Kidney capillary endothelial cell (primary cell): ENCODE measurements at places on chromosomes 7 and 10.
A peak's percentile ranks its signal among the peaks of the same experiment; 100 is the strongest.

DNA sequence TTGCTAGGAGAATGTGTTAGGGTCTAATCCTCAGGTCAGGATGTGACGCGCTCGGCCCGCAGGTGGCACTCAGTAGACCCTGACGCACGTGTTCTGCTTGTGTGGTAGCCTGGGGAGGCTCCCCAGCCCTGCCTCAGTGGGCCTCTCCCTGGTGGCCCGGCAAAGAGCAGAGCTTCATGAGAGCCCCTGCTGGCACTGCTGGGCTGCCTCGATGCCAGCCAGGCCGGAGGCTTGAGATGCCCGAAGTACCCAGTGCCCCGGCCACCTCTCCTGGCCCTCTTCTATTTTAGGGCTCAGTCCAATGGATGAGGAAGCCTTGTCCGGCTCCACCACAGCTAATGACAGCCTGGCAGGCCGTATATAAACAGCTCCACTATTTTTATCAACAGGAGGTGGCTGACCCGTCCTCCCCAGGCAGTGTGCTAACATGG, 42.0 kb downstream of the PRF1 start:
- DNase-seq: no peak

DNA sequence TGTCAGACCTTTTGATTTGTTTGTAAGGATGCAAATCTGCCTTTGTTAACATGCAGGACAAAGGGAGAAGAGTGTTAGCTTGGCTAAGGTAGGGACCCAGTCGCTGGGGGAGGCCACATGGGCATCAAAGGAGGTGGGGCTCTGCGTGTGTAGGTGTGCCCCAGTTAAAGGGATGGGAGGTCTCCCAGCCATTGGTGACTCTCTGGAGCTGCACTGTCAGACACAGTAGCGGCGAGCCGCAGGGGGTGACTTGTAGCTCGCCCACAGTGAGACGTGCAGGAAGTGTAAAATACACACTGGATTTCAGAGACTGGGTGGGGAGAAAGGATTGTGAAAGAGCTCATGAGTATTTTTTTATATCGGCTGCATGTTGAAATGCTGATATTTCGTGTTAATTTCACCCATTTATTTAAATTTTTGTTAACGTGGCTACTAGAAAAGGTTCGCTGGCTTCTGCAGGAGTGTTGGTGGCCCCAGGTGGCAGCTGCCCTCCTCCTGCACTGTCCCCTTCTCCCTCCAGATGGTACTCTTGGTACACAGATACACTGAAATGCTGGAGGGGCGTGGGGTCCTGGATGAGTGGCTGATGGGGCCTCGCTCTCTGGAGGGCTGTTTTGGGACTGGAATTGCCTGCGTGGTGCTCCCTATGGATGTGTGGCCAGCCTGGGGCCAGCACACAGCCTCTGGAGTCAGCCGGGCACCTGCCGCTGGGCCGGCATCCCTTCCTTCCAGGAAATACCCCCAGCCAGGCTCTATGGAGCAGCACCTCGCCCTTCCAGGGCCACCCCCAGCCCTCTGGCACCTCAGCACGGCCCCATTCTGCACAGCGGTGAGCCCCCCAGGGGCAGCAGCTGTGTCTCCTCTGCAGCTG, 59.2 kb downstream of the LHPP start:
- no peak for DNase-seq

DNA sequence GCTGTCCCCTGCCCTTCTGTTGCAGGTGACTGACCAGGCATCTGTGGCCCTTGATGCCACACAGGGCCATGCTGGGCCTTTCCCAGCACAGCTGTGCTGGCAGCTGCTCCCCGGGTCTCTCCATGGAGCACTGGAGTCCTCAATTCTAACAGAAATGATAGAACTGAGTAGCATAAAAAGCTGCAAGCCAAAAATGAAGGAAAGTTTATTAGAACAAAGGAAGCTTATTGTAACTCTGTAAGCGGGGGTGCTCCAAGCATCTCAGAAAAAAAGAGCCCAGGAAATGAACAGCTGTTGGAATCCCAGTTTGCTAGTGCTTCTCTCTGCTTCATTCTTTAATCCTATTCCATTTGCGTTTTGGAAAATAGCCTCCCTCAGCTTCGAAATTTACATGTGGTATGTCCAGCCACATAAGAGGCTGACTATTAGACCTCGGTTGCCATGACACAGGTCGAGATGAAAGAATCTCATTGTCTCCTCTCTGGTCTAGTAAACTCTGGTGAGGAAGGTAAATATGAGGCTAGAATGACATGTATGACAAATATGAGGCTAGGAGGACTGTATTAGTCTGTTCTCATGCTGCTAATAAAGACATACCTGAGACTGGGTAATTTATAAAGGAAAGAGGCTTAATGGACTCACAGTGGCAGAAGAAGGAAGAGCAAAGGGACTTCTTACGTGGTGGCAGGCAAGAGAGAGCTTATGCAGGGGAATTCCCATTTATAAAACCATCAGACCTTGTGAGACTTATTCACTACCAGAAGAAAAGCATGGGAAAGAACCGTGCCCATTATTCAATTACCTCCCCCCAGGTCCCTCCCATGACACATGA, 23.7 kb downstream of the EPDR1 start:
- no peak for DNase-seq

GRCh38 chr10:68075550-68076004, 494 bp upstream of the HERC4 start:
- no peak for DNase-seq

GRCh38 chr7:143320620-143321019, 4.7 kb downstream of the CLCN1 start:
- no peak for DNase-seq

DNA sequence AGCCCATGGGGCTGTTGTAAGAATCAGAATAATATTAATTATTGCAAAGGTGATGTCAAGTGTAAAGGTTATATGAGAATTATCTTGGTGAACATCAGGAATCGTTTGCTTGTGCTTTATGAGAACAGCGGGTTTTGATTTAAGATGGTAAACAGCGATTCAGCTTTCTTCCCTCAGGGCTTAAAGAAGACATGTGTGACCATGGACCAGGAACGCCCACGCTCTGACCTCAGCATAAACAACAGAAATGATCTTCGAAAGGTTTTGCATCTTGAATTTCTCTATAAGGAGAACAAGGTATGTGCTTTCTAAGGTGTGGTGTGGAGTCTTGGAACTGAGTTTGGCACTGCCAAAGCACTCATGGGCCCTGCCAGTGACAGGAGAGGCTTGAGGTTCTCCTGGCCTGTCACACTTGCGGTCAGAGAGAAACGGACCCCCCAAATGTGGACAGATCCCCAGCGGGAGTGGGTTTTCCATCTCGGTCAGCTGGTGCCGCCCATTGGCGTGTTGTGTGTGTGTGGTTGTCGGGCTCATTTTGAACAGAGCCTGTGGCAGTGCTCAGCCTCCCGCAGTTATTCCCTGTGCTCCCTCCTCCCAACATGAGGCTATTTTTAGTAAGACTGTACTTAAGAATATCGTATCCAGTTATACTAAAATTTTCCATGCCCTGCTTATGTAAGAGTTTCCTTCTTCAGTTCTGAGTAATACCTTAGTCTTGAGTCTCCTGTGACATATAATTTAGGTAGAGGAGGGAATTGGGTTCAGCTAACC, 7.2 kb downstream of the MINDY4 start:
- no peak for DNase-seq

DNA sequence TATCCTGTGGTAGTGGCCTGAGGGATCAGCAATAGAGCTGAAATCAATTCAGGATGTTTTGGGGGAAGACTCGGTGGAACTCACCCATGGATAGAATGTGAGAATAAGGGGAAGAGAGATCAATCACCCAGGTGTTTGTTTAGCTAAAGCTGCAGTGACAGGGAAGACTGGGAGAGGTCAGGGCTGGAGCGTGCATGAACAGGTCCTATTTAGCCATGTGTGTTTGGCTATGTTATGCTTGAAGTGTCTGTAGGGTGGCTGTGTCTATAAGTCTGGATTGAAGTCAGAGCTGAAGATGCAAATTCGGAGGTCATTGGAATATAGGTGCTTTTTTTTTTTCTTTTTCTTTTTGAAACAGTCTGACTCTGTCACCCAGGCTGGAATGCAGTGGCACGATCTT, 4.6 kb downstream of the ATP6V1F start:
- DNase-seq: no peak

DNA sequence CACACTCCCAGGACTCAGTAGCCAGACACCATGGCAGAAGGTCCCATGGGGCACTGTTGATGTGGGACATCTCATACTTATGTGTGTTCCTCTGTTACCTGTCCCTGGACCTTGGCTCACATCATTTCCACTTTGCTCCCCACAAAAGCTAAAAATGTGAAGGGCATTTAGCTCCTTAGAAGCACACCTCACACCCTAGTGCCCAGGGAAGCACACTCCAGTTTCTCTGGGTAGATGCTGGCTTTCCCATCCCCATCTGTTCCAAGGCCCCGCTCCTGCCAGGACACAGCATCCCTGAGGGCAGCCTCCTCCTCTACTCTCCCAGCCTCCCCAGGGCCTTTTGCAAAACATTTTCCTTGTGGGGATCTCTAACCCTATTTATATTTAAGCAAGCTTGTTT, 572.4 kb upstream of the MGMT start:
- DNase-seq: no peak

- no peak for DNase-seq
Measured at GRCh38 chr10:6386346-6386745, 183.6 kb downstream of the PFKFB3 start.

DNA sequence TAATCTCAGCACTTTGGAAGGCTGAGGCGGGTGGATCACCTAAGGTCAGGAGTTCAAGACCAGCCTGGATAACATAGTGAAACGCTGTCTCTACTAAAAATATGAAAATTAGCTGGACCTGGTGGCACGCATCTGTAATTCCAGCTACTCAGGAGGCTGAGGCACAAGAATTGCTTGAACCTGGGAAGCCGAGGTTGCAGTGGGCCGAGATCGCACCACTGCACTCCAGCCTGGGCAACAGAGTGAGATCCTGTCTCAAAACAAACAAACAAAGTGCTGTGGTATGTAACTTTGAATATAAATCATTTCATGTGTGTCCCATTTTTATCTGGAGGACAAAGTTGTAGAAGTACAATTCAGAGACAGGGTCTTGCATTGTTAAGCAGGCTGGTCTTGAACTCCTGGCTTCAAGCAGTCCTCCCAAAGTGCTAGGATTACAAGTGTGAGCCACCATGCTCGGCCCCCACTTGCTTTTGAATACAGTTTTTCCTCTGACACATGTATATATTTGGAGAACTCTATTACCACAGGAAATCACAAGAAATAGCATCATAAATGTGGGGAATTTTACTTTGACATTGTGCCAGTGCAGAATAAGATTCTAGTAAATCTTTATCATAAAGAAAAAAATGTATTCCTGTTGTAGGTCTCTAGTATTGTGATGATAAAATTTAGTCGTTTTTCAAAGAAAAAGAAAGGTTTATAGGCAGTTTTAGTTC, 32.6 kb downstream of the PTPN12 start:
- DNase-seq: no peak

GRCh38 chr7:75711656-75712514, 26.9 kb downstream of the HIP1 start:
- DNase-seq: no peak

- DNase-seq: no peak
Measured at GRCh38 chr10:32771217-32771616, 186.8 kb downstream of the ITGB1 start.

GRCh38 chr10:70448236-70448635, 6.8 kb upstream of the NODAL start:
- DNase-seq: no peak

DNA sequence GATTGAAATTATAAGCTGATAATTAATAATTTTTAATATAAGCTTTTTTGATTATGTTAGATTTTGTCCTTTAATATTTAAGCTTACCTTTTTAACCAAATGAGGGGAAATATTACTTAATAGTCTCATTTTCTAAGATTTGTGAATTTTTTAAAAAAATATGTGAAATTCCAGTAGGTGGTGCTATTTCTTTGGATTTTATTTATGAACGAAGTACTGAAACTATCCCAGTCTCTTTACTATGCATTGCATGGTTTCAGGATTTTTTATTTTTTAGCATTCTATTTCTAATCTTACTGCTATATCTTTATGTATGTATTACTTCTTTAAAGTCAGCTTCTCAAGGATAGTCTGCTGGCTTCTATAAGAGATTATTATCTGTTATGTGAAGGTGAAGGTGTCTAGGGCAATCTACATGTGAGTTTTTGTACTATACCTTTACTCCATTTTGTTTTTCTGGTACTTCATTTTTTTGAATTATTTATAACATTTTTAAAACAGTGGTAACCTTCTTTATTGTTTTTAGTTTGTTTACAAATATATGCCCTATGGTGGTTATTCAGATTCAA, 78.3 kb downstream of the ATRNL1 start:
- peak; percentile 13 for DNase-seq

DNA sequence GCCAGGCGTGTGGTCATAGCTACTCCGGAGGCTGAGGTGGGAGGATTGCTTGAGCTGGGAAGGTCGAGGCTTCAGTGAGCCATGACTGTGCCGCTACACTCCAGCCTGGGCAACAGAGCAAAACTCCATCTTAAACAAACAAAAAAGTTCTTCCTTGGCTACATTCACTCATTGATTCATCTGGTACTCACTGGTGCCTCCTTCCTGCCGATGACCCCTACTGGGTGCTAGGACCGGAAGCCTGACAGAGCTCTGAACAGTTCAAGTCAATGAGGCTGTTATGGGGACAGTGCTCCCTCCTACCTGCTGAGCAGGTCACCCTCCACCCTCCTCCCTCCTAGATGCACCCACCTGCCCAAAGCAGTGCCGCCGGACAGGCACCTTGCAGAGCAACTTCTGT, 4.9 kb downstream of the PCOLCE start:
- no peak for DNase-seq

DNA sequence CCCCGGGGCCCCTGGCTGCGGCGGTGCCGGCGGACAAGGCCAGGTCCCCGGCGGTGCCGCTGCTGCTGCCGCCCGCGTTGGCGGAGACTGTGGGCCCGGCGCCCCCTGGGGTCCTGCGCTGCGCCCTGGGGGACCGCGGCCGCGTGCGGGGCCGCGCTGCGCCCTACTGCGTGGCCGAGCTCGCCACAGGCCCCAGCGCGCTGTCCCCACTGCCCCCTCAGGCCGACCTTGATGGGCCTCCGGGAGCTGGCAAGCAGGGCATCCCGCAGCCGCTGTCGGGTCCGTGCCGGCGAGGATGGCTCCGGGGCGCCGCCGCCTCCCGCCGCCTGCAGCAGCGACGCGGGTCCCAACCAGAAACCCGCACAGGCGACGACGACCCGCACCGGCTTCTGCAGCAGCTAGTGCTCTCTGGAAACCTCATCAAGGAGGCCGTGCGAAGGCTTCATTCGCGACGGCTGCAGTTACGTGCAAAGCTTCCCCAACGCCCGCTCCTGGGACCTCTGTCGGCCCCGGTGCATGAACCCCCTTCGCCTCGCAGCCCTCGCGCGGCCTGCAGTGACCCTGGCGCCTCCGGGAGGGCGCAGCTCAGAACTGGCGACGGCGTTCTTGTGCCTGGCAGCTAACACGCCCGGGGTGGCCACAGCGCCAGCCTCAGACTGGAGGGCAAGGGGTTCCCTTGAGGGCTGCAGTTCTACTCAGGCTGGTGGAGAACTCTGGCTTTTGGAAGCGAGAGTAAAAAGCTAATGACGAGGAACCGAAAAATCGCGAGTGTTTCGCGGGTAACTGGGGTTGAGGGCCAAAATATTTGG, 804 bp downstream of the FRAT1 start:
- peak; percentile 48 for DNase-seq

DNA sequence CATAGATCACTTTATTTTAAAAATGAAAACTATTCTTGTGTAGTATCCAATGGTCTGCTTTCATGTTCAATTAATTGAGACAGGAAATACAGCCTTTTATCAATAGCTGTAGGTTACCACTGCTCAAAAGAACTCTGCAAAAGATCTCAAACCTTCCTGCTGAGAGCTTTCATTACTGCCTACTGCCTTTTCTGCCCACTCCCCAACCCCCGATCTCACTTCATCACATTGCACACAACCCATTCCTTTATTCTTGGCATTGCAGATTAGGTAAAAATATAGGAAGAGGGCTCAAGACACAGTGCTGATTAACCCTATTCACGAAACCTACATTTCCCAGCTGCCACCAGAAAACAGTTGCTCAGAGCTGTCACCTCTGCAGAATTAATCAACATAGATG, 171.4 kb downstream of the BTAF1 start:
- DNase-seq: no peak
